Immature natural killer cell (primary cell): ENCODE measurements at places on chromosomes 6 and 20.

GRCh38 chr6:151497905-151498304 is 4.1 kb downstream of the CCDC170 start:
- no peak for DNase-seq

DNA sequence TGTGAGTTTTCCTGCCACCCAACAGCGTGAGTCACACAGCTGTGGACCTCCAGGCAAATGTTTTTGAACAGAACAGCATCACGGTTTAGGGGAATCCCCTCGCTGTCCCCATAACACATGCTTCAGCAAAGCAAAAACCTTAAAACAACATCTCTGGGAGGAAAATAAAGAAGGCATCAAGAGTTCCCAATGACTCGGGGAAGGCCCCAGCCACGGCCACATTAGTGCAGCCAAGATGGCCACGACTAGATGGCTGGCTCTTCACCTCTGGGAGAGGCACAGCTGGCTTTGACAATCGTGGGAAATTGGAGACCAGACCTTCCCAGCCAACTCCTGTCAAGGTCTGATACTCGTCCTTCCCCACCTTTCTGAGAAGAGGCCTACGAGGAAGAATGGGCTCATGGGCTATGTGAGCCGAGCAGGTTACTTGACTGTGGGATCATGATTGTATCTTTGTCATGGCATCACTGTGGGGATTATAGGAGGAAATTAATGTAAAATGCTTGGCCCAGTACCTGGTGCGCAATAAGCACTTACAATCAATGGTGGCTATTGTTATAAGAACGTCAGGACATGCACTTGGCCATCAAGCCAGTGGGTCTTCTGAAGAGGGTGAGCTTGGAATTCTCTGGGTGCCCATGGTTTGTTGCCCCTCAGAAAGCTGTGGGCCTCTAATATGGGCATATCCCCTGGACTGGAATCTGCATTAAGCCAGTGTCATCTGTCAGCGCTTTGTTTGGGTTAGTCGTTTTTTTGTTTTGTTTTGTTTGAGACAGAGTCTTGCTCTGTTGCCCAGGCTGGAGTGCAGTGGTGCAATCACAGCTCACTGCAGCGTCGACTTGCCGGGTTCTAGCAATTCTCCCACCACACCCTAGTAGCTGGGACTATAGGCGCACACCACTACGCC is 43.6 kb downstream of the FGD2 start:
- DNase-seq = peak; percentile 69

- no peak for DNase-seq
Measured at GRCh38 chr6:142685852-142686506, 259.0 kb downstream of the HIVEP2 start.

GRCh38 chr6:43016943-43017334 is 2.9 kb downstream of the KLHDC3 start:
- no peak for DNase-seq

GRCh38 chr6:117464700-117465099 is 17.8 kb upstream of the DCBLD1 start:
- DNase-seq = no peak

GRCh38 chr20:13813910-13814309 is 29.1 kb downstream of the NDUFAF5 start:
- DNase-seq = no peak

DNA sequence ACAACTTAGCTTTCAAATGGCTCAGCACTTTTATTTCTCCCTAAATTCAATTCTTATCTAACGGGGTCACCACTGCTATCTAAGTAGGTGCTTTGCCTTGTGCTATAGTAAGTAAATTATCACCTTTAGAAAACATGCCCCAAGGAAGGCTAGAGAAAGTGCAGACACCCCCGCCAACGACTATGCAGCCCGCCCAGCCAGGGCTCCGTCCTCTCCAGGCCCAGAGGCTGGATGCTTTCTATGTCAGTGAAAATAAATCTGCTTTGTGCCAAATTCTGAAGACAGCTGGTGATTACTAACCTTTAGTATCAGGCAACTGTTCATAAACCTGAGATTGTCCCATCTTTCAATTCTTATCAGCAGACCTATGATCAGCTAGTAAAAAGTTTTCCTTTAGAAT is 14.3 kb downstream of the KIAA0319 start:
- no peak for DNase-seq

DNA sequence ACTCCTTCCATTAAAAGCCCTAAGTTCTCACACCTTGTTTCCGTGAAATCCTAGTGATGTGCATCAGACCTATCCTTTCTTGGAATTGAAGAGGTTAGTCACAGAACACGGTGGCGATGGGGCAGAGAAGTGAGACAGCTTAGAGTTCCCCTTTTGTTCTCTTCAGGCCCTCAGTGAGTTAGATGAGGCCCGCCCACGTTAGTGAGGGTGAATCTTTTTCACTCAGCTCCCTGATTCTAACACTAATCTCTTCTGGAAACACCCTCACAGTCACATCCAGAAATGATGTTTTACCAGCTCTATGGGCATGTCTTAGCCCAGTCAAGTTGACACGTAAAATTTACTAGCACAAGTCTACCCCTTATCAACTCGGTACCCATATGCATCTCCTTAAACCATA is 172.7 kb upstream of the NOX3 start:
- DNase-seq = no peak

GRCh38 chr6:46781478-46782378 is 11.5 kb upstream of the MEP1A start:
- no peak for DNase-seq

GRCh38 chr20:46129955-46130481 is 11.9 kb downstream of the CD40 start:
- no peak for DNase-seq

- DNase-seq = no peak
Measured at GRCh38 chr6:152598421-152598820, 38.7 kb downstream of the SYNE1 start.

DNA sequence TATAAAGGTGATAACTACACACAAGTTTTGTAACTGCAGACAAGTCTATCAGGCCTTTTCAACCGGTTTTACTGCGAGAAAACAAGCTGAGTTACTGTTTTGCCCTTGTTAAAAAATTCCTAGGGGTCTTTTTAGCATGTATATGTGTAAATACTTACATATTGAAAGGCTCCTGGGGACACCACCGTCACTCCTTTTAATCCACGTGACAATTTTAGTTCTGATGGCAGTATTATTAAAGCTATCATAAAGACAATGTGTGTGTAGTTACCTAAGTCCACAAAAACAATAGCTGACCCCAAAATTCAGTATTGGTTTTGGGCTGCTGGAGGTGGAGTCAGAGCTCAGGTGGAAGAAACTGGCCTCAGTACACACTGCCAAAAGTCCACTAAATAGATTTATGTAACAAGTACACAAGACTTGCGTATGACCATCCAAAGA is 41.3 kb upstream of the HFE start:
- no peak for DNase-seq

- no peak for DNase-seq
Measured at GRCh38 chr6:41345901-41346300, 10.5 kb downstream of the NCR2 start.

DNA sequence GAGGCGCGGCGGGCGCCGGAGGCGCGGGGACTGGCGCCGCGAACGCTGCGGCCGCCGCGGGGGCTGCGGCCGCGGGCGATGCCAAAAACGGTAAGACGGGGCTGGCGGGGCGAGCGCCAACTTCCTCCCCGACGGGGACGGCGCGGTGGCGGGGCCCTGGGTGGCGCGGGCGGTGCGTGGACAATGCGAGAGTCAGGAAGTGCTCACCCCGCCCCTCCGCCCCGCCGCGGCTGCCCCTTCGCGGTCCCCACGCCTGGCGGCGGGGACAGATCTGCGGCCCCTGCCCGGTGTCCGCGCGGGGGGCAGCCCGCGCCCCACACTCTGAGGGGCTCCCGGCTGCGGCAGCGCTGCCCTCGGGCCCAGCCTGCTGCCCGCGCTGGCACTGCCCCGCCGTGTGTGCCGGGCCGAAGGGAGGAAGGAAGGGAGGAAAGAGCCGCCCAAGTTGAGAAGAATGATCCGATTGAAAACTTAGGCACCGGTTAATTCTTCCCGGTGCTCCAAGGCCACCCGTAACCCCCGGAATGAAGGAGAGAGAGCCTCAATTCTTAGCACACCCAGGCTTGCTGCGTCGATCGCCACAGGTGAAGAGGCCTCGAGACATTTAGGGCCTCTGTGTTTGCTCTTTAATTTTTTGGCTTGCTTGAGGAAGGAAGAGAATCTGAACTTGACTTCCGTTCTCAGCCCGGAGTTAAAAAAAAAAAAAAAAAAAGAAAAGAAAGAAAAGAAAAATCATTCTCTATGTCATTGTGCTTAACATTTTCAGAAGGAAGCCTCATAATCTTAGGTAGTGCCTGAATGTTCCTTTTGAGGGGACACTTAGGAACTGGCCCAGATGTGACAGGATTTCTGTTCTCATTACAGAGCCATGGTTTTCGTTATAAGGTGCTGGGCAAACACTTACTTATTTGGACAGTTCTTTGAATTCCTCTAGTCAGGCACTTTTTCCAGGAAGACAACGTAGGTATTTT is 982 bp downstream of the HECA start:
- peak; percentile 72 for DNase-seq

DNA sequence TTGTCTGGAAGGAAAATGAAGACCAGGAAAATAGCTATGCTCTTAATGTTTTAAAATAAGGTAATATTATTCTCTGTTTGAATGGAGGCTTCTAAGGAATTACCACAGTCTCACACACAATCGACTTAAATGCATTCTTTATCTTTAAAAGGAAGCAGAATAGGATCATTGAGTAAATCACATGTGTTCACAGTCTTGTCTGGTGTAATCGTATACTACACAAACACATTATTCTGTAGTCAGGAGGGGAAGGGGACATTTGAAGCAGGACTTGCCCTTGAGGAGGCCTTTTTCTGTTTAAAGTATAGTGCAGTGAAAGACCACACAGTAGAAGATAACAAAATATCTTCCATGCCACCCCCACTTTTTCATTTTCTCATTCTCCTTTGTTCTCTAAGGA is 20.6 kb upstream of the REV3L start:
- no peak for DNase-seq

- DNase-seq = no peak
Measured at GRCh38 chr6:39561536-39562266, 163.5 kb downstream of the KIF6 start.

DNA sequence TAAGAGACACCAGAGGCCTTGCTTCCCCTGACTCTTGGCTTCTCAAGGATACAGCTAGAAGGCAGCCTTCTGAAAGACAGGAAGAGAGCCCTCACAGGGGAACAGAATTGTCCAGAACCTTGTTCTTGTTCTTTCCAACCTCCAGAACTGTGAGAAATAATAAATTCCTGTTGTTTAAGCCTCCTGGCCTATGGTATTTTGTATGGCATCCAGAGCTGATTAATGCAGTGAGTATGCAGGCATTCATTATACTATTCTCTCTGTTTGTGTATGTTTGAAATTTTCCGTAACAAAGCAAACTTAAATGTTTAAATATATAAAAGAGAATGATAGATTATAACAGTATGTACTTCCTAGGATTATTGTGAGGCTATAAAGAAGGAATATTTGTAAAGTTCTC is 903.4 kb upstream of the FLRT3 start:
- no peak for DNase-seq

- no peak for DNase-seq
Measured at GRCh38 chr6:167279766-167280446, 11.2 kb upstream of the UNC93A start.

DNA sequence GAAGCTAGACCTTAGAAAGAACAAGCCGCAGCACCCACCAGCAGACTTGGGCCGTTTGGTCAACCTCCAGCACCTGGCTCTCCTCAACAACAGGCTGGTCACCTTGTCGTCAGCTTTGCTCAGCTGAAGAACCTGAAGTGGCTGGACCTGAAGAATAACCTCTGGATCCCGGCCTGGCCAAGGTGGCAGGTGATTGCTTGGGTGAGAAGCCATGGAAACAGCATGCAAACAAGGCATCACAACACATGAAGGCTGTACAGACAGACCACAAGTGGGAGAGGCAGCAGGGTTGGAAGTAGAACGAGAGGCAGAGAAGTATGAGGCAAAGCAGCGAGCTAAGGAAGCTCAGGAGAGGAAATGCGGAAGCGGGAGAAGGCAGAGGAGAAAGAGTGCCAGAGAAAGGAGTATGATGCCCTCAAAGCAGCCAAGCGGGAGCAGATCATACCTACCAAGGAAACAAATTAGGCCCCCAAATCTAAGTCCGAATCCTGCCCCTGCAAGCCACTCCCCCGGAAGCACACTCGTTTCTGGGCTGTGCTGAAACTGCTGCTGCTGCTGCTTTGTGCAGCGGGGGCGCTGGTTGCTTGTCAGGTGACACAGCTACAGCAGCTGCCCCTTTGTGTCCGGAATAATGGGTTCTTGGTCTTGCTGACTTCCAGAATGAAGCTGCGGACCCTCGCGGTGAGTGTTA is 121.6 kb upstream of the LGSN start:
- DNase-seq = no peak
